CD8-positive, alpha-beta memory T cell (primary cell): ENCODE measurements at places on chromosomes 12 and 14. TPM values are rescaled to one million over a fixed set of nuclear protein-coding genes. Genes with fewer than 3 reads are reported as not detected.

RND1 gene
- total RNA-seq = 2.6 TPM

OR4K5 gene
- not detected for total RNA-seq

NRL gene
- total RNA-seq = 1.6 TPM

GPR65 gene
- total RNA-seq = 15.2 TPM

PROX2 gene
- total RNA-seq = 0.24 TPM

GARIN6 gene
- total RNA-seq = not detected

LRP1-AS gene
- not detected for total RNA-seq

VRTN gene
- total RNA-seq = not detected

KLRD1 gene
- 70.1 TPM for total RNA-seq

GNG2 gene
- total RNA-seq = 106 TPM

NKX2-1 gene
- total RNA-seq = not detected

DNA sequence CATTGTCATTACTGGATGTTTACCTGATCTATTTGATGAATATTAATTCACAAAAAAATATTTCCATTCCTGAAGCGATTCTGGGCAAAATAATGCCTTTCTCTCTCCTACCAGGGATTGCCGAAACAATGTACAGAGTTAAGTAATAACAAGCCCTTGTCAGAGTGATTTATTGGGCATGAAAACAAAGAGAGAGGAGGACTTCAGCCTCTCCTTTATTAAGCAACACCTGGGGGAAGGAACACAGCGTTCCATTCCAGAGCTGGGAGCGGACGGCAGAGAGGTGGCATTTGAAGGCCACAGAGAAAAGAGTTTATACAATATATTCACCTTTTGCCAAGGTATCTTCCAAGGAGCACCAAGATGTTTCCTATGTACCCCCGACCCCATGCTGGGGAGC lies 165.8 kb downstream of the KSR2 start:
- DNase-seq = no peak

DNA sequence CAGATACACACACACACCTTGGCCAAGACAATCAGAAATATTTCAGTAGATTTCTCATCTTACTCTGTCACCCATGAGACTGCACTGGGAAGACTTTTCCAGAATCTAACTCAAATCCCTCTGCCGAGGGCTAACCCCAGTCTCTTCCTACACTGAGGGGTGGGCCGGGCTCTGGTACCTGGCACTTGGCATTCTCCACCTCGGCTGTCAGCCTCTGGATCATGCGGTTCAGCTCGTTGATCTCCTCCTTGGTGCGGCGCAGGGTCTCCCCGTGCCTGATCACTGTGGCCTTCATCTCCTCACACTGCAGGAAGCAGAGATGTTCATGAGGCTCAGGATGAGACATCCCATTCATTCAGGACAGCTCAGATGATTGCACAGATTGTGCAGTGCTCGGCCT lies 4.9 kb downstream of the KRT83 start:
- DNase-seq = no peak

DNA sequence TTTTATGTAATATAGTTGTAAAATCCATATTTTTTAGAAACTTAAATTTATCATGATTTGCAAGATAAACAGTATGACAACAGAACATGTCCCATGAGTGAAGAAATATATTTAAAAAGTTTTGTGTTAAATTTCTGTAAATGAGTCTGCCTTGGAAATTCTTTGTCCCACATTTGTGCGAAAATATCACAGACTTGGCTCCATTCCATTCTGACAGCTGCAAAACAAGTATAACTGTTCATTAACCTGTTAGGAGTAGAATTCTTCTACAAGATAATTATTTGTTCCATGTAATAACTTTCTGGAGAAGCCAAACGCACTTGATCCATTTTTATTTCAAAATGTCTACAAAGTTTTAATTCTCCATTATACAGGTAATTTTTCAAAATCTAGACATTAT lies 37.9 kb downstream of the MDM1 start:
- DNase-seq = no peak

DNA sequence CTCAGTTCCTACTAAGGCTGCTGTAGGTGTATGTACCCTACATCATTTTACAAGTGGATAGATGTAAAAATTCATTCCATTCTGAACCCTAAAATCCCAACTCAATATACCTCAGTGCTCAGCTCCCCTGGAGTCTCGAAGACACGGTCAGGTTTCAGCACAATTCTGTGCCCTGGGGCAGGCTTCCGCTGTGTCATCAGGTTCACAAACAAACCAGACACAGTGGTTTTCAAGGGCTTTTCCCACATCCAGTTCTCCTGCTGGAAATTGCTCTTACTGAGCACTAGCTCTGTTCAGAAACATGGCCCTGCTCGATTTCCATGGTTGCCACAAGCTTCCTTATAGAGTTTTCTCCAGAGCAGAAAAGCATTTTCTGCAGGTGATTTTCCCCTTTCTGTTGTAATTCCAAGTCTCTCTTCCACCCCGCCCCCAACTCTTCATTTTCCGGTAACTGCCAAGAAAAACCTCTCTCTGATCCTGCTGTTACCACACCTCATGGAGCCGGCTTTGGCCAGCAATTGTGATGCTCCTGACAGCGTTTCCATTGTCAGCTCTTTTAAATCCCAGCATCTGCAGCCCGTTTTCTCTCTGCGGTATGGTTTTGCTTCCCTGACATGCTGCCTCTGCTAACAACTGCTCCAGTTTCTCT lies 483.0 kb upstream of the CCDC196 start:
- DNase-seq = no peak

DNA sequence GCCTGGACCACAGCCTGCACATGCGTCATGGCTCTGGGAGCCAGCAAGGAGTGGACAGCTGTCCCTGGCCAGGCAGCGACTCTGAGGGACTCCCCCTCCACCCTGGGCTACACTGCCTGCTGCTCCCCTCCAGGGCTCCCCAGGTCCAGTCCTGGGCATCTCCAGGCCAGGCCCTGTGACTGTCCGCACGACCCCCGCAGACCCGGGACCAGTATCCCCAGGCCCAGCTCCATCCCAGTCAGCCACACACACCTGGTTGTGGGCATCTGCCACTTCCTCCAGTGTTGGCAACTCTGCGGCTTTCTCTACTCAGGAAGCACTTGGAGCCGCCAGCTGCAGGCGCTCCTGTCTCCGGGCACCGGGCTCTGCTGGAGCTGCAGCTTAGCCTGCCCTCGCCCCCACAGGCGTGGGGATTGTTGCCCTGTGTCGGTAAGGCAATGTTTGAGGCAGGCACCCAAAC lies 2.4 kb downstream of the ULK1 start:
- no peak for DNase-seq

DNA sequence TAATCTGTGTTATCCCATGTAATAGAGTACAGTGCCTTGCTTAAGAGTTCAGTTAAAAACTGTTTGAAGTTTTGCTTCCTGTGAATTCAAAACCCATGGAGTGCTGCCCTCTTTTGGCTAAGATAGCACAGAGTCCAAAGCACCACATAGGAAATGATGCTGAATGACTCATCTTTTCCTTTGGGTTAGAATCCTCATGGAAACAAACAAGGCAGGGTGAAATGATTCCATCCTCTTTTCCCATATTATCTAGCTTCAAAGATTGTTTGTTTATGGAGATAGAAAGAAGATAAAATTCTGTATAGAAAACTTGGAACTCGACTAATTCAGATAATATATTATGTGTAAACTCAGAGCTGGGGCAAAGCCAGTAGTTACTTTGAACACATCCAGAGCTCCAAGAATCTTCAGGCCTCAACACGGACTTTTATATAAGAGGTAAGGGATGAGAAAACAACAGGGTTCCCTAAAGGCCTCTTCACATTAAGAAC lies 87.4 kb downstream of the OTOGL start:
- DNase-seq = peak; percentile 15

DNA sequence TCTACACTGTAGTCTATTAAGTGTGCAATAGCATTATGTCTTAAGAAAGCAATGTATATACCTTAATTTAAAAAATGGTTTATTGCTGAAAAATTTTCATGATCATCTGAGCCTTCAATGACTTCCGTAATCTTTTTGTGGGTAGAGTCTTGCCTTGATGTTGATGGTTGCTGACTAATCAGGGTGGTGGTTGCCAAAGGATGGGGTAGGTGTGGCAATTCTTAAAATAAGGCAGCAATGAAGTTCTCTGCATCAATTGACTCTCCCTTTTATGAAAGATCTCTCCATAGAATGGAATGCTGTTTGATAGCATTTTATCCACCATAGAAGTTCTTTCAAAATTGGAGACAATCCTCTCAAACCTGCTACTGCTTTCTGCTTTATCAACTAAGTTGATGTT lies 41.1 kb downstream of the BBS10 start:
- DNase-seq = no peak

DNA sequence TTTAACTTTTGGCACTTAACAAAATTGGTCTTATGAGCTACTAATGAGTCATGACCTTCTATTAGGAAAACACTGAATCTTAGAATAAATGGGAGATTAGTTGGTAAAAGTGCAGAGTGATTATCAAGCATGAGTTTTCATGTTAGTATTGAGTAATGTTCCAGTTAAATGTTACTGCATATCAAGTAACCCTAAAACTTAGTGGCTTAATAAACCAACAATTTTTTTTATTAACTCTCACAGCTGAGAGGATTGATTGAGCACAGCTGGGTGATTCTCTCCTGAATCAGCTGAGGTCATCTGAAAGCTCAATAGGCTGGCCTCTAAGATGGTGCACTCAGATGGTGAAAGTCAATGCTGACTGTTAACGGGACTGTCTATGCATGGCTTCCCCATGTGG lies 248.6 kb downstream of the BCL11B start:
- DNase-seq = no peak

DNA sequence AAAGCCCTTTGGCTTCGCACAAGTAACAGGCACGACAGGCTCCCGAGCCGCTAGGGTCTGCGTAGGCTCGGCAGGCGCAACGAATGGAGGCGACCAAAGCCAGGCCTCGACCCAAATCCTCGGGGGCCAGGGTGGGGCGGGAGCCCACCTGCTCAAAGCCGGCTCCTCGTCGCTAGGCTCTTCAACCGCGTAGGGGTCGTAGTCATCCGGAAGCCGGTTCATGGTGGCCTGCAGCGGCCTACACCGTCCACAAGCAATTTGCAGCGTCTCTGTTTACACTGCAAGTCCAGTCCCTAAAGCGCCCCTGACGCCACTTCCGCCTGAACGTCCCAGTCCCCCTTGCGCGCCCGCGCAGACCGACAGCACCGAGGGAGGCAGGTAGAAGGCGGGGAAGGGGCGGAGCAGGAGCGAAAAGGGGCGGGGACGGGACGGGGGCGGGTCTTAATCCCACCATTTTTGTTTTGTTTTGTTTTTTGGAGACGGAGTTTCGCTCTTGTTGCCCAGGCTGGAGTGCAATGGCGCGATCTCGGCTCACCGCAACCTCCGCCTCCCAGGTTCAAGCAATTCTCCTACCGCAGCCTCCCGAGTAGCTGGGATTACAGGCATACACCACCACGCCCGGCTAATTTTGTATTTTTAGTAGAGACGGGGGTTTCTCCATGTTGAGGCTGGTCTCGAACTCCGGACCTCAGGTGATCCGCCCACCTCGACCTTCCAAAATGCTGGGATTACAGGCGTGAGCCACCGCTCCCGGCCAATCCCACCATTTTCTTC lies at the start of gene EAPP:
TSS of gene EAPP (minus strand) at position 295 of the 774 bp plus-strand sequence. CDS start at position 222, 73 bp downstream.
- peak; percentile 93 for DNase-seq

GRCh38 chr12:47408171-47408871 lies 297.5 kb downstream of the RPAP3 start:
- peak; percentile 38 for DNase-seq

DNA sequence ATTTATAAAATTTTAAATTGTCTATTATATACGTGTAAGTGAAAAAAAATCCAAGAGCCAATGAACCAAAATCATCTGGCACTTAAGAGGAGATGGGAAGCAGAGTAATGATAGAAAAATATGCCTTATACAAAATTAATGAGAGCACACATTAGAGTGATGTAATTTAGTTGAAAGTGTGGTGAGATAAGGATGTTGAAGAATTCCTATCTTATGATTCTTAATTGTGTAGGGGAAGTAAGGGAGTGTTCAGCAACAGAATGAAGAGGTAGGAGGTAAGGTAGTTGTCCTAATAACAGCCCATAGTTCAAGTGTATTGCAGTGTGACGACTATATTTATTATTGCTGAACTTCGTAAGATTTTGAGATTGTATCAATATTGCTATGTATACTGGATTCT lies 843.4 kb upstream of the FLRT2 start:
- no peak for DNase-seq

- DNase-seq = no peak
These were observed 71.2 kb downstream of the TNFAIP2 start for GRCh38 chr14:103194256-103195045.

DNA sequence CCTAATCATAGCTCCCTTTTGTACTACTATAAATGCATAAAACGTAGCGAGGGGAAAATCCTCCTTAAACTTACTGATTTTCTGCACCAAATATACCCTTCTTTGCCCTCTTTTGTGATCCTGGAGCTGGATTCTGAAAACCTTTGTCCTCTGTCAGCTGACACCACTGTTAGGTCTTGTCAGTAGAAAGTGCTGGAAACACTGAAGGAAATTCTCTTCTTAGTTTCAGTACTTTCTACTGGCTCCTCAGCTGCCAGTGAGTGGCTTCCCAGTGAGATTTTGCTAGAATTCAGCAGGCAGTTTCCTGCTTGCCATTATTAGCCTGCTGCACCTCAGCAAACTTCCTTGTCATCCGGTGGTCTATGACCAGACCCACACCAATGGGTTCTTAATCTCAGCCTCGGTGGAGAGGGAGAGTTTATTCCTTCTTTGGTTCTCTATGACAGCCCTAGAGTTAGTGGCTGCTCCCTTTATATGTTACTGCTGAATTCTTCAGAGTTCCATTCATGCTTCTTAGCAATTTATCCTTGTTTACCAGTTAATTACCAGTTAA lies 476.2 kb downstream of the FSCB start:
- no peak for DNase-seq

GRCh38 chr12:123041042-123041531 lies 60.6 kb downstream of the ARL6IP4 start:
- DNase-seq = no peak

- DNase-seq = no peak
These were observed 58.7 kb downstream of the GNS start for GRCh38 chr12:64700532-64700931.

GRCh38 chr12:51293696-51294095 lies 23.5 kb upstream of the SMAGP start:
- DNase-seq = no peak

DNA sequence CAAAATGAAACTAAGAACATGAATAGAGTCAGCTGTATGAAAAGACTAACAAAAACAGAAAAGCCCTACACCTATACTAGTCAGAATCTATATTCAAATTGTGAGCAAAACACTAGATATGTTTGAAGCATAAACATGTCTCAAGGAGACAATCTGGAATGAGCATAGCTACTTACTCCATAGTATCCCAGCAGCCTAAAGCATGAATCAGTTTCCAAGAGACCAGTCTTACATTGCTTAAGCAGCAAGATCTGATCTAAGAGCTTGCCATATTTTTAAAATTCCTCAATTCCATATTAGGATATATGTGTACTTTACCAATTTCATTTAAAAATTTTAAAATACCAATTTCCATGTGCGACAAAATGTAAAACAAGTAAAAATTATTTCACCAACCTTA lies 7.7 kb downstream of the CAPS2 start:
- DNase-seq = no peak

- DNase-seq = no peak
These were observed 7.9 kb upstream of the BBS10 start for GRCh38 chr12:76356071-76356470.

DNA sequence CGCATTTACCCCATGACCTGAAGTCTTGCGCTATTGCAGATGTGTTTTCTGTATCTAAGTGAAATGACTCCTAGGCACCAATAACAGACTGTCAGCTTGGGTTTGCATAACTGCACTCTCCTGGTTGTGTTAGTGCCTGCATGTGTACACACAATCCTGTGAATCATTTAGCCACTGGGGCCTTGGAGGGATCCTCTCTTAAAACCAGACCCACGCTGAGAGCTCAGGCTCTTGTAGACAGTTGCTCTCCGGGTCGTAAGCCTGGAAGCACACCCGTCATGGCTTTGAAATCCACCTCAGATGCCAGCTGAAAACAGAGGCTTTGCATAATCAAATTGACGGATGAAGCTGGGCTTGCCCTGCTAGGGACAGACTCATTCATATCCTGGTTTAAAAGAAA lies 79.2 kb upstream of the RBM19 start:
- no peak for DNase-seq
